ENCODE measurements at places on chromosomes 7 and 10.

GRCh38 chr10:130188195-130189175, 52.3 kb downstream of the GLRX3 start:
- no peak for DNase-seq

DNA sequence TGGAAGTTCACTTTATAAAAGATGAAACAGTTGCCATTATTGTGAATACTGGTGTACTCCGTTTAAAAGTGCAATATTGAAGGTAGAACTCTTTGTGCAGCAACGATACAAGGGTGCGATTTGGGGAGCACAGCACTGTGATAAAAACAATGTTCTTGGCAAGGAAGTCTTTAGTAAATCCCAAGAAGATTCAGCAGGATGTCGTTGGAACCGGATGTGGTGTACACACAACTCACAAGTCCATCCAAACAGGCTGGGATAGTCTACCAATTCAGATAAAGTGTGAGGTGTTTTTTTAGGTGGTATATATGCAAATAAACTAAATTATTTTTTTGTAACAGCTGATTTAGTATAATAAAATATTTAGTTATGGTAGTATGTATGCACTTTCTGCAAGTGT, 46.7 kb downstream of the ZNF777 start:
- DNase-seq: no peak

DNA sequence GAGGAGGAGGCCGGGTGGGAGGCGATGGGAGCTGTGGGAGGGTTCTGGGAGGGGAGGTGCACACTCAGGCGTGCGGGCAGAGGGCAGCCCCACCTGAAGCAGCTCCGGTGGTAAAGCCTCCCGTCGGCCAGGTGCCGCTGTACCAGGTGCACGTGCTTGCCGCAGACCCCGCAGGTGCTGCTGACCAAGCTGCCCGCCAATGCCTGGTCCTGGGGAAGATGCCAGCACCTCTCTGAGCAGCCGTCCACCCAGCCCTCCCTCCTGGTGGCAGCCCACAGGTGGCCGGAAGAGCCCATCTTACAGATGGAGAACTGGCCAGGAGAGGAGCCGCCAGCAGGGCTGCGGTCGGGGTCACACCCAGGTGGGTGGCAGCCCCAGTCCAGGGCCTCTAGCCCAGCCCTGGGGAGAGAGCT, 12.6 kb downstream of the MICALL2 start:
- DNase-seq: no peak

- no peak for DNase-seq
Observed at GRCh38 chr7:69422574-69422985, 175.7 kb upstream of the AUTS2 start.

GRCh38 chr10:29908962-29909361, 150.4 kb downstream of the JCAD start:
- peak; percentile 52 for DNase-seq

DNA sequence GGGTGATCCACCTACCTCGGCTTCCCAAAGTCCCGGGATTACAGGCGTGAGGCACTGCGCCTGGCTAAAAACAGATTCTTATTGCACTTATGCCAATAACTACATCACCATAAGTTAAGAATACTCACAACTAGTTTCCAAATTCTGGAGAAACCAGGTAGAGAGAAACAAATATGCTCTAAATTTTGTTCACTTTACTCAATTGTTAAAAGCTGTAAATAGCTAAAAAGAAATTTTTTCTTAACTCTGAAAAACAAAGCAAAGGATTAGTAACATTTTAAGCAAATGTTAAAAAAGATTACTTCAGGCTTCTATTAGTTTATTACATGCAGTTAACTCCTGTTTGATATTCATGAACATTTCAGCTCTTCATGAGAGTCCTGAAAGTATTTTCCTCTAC, 28.3 kb upstream of the ZMIZ2 start:
- no peak for DNase-seq

GRCh38 chr10:82041018-82041417, 166.0 kb downstream of the NRG3 start:
- DNase-seq: no peak

GRCh38 chr10:25178411-25178810, 3.6 kb downstream of the GPR158 start:
- DNase-seq: no peak

DNA sequence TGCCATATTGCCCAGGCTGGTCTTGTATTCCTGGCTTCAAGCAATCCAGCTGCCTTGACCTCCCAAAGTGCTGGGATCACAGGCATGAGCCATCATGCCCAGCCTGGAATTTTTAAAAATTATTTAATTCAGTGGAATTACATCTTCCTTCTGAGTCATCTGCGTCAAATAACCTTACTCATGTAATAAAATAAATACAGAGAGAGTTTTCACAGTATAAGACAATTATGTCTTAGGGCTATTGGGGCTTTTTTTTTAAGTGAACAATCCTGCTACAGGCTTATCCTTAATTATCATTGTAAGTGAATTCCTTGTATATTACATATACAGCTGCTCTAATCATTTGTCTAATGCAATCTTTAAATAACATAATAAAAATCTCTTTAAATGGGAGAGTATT, 108.3 kb downstream of the MAPK8 start:
- no peak for DNase-seq

GRCh38 chr7:2138146-2138765, 94.5 kb downstream of the MAD1L1 start:
- peak; percentile 59 for DNase-seq

DNA sequence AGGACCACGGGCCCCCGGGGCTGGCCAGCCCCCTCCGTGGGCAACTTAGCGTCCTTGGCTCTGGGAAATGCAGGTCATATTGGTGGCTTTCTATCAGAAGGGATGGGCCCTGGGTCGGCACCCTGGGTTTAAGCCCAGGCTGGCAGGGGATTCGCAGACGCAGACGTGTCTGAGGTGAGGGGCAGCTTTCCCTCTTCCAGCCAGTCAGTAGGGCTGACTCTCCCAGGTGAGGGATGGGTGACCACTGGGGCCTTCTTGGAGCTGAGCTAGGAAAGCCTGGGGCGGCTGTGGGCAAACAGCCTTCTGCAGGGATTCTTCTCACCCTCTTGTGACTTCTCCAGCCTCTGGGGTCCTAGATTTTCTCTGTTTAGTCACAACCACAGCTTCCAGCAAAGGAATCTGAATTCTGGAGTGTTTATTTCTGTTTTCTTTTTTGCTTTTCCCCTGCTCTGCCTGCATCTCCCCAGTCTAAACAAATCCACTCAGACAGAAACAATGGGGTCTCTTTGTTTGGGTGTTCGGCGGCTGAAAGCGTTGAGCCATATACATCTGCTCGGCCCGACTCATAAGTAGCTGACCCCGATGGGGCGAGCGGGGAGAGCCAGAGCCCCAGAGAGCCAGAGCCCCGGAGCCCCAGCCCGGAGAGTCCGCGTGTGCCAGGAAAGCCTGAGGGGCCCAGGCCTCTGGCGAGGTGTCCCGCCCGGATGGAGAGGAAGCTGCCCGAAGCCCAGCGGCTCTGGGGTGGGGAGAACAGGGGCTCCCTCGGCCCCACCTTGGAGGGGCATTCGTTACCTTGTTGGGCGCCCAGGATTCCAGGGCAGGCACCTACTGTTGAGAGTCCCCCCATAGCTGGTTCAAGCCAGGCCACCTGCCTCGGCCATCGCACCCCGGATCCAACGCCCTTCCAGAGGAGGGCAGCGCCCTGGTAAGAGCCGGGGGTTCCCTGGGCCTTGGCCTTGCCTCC, 2.0 kb downstream of the MNX1 start:
- DNase-seq: no peak

- DNase-seq: no peak
Observed at GRCh38 chr7:41708581-41709358, 5.9 kb upstream of the INHBA start.

GRCh38 chr7:151320263-151320845, 21.3 kb upstream of the NUB1 start:
- DNase-seq: no peak

- no peak for DNase-seq
Observed at GRCh38 chr10:117419921-117420320, 44.7 kb upstream of the PDZD8 start.

DNA sequence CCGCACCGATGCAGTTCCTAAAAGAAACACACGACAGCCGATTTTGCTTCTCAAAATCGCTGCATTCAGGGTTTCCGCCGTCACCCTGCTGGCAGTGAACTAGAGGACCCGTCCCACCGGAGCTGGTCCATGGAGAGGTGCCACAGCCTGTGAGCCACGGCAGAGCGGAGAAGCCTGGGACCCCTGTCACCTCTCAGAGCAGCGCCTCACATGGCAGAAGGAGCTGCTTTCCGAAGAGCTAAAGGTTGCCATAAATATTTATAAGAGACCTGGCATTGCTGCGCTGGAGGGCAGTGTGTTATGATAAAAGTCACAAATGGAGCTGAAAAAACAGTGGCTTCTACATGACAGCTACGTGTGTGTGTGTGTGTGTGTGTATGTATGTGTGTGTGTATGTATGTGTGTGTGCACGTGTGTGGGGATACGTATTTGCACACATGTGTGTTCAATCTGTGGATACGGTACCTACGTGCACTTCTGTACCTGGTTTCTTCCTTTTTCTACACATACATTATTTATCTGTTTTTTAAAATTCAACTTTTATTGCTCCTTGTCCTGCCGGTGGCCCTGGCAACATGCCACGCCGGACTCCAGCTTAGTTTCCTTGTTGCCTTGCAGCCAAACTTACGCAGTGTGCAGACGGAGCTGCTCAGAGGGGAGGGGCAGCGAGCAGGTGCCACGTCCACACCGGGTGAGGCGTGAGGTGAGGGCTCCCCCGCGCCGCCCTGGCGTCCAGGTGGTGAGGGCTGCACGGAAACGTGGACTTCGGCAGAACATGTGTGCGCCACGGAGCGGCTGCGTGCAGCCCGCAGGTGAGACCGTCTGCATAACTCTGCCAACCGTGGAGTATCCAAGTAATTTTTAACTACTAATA, 115.2 kb upstream of the PITRM1 start:
- DNase-seq: no peak

- DNase-seq: no peak
Observed at GRCh38 chr7:48213226-48213625, 42.0 kb downstream of the ABCA13 start.

DNA sequence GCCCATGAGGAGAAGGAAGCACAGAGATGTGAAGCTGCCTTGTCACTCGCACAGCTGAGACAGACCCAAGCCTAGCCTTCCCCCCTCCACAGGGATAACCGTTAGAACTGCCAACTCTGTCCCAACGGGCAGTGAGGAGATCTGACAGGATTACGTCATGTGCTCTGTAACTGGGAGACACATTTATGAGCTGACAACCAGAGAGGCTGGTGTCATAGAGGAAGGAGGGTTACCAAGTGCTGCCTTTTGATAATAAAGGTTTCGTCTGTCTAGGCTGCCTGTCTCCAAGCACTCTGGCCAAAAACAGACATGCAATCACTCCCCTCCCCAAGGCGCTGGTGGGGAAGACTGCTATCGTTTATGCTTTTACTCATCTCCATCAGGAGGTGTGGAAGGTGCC, 165.9 kb downstream of the PLXNA4 start:
- no peak for DNase-seq

DNA sequence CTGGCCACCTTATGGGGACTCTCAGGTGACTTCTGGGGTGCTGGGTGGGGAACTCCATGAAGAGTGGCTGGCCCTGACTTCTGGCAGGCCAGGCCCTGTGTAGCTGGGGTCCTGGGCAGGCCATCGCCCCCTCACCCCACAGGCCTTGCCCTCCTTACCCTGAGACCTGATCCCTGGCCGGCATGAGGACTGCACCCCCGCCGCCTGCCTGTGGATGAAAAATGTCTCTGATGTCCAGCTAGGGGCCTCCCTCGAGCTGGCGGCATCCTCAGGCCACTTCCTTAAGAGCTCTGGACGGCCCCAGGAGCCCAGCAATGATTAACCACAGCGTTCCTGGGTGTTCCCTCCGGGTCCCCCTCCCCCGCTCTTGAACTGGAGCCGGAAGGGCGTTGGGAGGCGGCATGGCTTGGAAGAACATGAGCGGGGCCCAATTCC, 31.8 kb upstream of the SHH start:
- no peak for DNase-seq

GRCh38 chr10:30999070-30999712, 32.5 kb downstream of the ZNF438 start:
- DNase-seq: no peak

- DNase-seq: no peak
Observed at GRCh38 chr10:126101325-126101724, 205.0 kb downstream of the FANK1 start.

GRCh38 chr7:99374111-99375064, at the start of gene ARPC1B:
Gene ARPC1B (plus strand): TSS chr7:99374730. CDS start chr7:99385715, 10,985 bp downstream.
- peak; percentile 95 for DNase-seq

- DNase-seq: no peak
Observed at GRCh38 chr7:102322202-102322715, 34.0 kb downstream of the SPDYE6 start.

DNA sequence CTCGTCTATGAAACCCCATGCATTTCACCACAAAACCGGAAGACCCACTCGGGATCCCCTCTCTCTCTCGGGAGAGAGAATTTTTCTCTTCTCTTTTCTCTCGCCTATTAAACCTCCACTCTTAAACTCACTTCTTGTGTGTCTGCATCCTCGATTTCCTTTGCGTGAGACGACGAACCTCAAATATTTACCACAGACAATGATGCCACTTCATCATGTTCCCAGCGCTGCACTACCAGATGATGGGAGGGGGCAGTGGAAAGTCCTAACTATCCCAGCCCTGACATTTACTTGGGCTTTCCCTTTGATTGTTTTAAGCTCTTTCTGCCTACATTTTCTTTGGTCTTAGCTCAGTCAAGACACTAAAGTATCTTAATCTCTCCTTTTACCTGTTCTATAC, 906.7 kb downstream of the GRID1 start:
- DNase-seq: no peak

- peak; percentile 17 for DNase-seq
Observed at GRCh38 chr7:32892521-32893206, 1.1 kb upstream of the KBTBD2 start.

DNA sequence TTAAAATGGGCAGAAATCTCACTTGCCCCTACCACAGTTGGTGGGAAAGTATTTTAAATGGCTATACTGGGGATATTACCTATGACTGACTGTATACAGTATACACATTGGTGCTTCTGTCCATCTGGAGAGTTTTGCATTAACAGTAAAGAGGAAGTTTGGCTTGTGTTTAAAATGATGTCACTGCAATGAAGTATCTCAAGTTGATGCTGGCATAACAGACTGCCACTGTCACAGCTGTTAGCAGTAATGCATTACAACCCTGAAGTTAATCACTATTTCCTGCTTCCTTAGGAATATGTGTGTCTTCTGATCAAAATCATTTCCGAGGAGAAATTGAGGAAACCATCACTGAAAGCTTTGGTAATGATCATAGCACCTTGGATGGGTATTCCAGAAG, 1.9 kb downstream of the DKK1 start:
- no peak for DNase-seq

DNA sequence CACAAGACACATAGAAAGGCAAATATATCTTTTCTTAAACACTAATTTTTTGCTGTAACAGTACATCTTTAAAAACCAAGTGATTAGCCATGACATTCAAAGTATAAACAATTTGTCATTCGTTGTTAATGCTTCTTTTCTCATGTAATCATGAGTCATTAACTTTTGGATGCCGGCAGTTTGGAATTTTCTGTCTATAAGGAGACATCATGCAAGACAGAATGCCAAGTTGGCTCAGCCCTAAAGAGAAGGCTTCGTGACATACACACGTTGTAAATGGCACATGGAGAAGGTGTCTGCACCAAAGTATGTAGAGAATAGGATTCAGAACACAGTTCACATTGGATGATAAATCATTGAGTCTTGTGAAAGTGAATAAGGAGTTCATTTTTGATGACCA, 35.9 kb downstream of the CCDC3 start:
- no peak for DNase-seq

- no peak for DNase-seq
Observed at GRCh38 chr10:88172159-88172558, 308.7 kb downstream of the PTEN start.

- DNase-seq: no peak
Observed at GRCh38 chr7:26188206-26188956, 12.2 kb downstream of the HNRNPA2B1 start.

- DNase-seq: no peak
Observed at GRCh38 chr10:94107191-94107590, 113.5 kb downstream of the PLCE1 start.

Measured in T-helper 2 cell (primary cell).